ENCODE measurements at places on chromosomes 2 and 18.

DNA sequence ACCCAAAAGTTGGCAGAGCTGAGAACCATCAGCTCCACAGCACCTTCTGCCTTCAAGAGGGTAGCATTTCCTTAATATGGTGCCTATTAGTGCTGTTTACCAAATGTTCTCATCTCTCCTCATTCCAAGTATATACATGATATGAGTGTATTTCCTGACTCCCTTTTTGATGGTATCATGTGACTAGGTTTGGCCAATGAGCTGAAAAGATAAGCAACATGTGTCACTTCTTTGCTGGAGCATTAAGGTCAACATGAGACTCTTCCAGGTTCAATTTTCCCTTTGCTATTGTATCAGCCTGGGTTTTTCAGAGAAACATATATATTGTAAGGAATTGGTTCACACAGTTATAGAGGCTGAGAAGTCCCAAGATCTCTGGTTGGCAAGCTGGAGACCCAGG is 310.9 kb downstream of the HRH4 start:
- DNase-seq = no peak

DNA sequence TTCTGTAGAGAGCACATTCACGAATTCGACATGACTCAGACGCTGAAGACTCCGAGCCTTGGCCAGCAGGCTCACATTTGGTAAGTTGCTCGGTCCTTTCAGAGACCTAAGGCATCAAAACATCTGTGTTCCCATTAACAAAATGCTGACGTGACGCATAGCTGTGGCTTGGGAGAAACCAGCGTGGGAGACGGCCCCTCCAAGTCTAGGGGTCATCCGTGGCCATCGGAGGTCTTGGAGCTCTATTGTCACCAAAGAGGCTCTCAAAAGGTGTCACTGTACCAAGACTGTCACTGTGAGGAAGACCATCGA is 14.9 kb downstream of the FBLN7 start:
- DNase-seq = no peak

- DNase-seq = no peak
Measured at GRCh38 chr2:38484957-38485356, 107.9 kb upstream of the ATL2 start.

GRCh38 chr18:7641813-7642212 is 74.7 kb downstream of the PTPRM start:
- no peak for DNase-seq

- DNase-seq = no peak
Measured at GRCh38 chr2:8472545-8473323, 209.1 kb upstream of the ID2 start.

- peak; percentile 55 for DNase-seq
Measured at GRCh38 chr2:17934721-17935120, 56.3 kb downstream of the KCNS3 start.

- DNase-seq = no peak
Measured at GRCh38 chr2:24435391-24436316, 55.4 kb upstream of the NCOA1 start.

DNA sequence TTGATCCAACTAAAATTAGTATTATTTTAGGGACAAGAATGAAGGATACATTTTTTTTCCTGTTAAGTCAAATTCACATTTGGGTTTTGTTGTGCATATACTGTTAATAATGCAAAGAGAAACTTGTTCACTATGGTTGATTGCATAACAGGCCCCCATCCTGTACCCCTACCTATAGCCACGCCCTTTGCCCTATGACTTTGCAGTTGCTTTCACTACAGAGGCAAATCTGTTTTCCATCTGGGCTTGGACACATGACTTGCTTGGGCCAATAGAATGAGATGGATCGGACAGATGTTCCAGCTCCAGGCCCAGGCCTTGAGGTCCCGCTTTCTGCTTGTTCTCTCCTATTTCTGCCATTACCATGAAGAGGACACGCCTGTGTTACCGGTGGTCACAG is 278.5 kb upstream of the HNRNPA3 start:
- no peak for DNase-seq

DNA sequence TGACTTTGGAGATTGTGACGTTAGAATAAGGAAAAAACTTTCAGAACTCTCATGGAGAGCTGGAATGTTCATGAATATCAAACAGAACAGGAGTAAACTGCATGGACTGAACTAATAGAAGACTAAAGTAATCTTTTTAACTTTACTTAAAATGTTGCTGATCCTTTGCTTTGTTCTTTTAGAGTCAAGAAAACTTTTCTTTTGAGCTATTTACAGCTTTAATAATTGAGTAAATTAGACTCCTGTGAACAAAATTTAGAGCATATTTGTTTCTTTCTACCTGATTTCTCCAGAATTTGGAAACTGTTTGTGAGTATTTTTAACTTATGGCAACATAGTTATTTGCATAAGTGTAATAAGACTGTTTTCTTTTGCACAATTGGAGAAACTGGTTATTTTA is 146.3 kb downstream of the CDCA7 start:
- DNase-seq = no peak

Data from amniotic stem cell (primary cell).